Colonic mucosa (tissue), 4 donors: ENCODE measurements at places on chromosomes 4 and X. TPM values are rescaled to one million over a fixed set of nuclear protein-coding genes. Genes with fewer than 3 reads are reported as not detected.

DNA sequence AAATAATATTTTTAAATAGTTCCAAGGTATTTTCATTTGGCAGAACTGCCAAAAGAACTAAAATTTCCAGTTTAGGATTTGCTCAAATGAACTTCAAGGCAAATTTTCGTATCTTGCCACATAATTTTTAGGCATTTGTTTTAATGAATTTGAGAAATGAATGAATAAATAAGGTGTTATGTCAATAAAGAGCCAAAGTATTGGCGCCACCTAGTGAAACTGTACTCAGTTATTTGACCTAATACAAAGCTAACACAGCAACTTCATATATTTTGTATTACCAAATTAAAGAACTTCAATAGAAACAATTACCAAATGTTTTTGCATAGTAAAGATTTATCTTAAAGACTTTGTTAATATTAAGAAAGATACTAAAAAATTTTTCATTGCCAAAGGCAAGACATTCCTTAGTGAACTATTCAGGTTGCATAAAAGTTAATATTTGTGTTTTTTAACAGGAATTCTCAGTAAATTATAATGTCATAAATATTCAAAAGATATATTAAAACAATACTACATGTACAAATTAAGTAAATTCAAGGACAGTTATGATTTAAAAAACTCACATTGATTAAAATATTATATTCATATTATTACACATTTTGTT is 50.3 kb downstream of the STPG2 start:
- H3K27ac ChIP-seq: no peak overlapping the region
- no peaks in the 10 kb centered on the region for H3K27me3 ChIP-seq
- no peak for DNase-seq
- H3K4me3 ChIP-seq: no peak overlapping the region

- H3K4me1 ChIP-seq: no peaks in the 10 kb centered on the region
- no peak overlapping the region for H3K4me3 ChIP-seq
- no peak overlapping the region for H3K27ac ChIP-seq
- no peaks in the 10 kb centered on the region for H3K27me3 ChIP-seq
- no peaks in the 10 kb centered on the region for H3K36me3 ChIP-seq
These were observed 155.3 kb upstream of the GPC4 start for GRCh38 chrX:133570549-133570948.

Gene CLIC2
- 9.1 TPM for total RNA-seq

Gene SAGE1
- not detected for total RNA-seq

Gene MAMLD1
- 0.93 TPM for total RNA-seq

DNA sequence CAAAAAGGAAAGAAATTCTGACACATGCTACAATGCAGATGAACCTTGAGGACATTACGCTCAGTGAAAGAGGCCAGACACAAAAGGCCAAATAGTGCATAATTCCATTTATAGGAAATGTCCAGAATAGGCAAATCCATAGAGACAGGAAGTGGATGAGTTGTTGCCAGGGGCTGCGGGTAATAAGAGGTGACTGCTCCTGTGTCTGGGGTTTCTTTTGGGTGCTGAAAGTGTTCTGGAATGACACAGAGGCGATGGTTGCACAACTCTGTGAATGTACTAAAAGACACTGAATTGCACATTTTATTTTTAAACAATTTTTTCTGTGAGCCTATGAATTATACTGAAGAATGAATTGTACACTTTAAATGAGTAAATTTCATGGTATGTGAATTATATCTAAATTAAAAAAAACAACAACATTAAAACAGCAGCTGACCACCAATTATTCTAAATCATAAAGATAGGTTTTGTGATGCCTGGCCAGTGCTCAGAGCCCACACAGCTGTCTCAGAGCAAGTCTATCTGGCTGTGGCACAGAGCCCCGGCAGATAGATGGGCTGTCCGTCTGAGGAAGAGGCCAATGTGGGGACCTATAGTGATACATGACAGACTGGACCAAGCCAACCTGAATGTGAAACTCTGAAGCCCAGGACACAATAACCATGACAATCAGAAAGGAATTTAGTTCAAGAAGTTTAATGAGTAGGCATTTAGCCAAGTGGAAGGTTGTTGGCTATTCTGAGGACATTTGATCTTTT is 23.5 kb upstream of the IRAK1 start:
- no peaks in the 10 kb centered on the region for H3K36me3 ChIP-seq
- no peak overlapping the region for H3K4me3 ChIP-seq
- no peaks in the 10 kb centered on the region for H3K4me1 ChIP-seq
- H3K27ac ChIP-seq: no peak overlapping the region
- DNase-seq: no peak

Gene CXCL1
- total RNA-seq: 19.6 TPM

GRCh38 chrX:142036116-142036515 is 132.4 kb downstream of the MAGEC1 start:
- no peak overlapping the region for H3K27ac ChIP-seq
- H3K4me1 ChIP-seq: no peaks in the 10 kb centered on the region
- no peak overlapping the region for H3K4me3 ChIP-seq
- H3K36me3 ChIP-seq: no peaks in the 10 kb centered on the region
- H3K27me3 ChIP-seq: no peaks in the 10 kb centered on the region

DNA sequence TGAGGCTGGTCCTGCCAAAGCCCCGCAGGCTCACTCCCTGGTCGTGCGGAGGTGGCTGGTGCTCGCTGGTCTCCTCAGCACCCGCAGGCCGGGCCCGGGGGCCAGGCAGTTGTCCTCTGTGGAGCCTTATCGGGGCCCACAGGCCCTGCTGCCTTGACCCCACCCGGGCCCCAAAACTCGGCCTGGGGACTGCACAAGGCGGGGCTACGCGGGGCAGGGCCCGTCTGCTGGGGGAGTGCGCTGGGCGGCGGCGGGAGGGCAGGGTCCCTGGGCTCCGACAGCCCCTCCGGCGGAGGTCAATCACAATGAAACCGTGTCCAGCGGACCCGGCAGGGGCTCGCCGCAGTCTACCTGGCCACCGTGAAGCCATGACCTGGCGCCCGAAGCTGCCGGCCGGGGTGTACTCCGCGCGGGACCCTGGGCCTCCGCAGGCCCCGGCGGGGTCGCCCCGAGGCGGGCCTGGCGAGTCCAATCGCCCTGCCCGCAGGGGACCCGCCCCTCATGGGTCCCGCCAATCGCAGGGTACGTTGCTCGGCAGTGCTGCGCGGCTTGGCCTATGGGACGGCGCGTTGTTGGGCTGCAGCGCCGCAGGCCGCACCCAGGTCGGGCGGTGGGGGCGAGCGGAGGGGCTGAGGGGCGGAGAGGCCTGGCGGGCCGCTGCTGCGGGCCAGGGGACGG is at the start of gene ADD1:
ADD1 (plus strand) TSS at position 582 of the 678 bp plus-strand sequence. CDS start 32,072 bp downstream, outside the sequence.
- H3K27ac ChIP-seq: peak within 1 kb of the TSS; percentile 90
- peak within 1 kb of the TSS; percentile 88 for H3K4me3 ChIP-seq
- H3K36me3 ChIP-seq: no peaks in the 10 kb centered on the region
- H3K4me1 ChIP-seq: peaks cover 3% of the 10 kb centered on the region
- no peaks in the 10 kb centered on the region for H3K27me3 ChIP-seq

DNA sequence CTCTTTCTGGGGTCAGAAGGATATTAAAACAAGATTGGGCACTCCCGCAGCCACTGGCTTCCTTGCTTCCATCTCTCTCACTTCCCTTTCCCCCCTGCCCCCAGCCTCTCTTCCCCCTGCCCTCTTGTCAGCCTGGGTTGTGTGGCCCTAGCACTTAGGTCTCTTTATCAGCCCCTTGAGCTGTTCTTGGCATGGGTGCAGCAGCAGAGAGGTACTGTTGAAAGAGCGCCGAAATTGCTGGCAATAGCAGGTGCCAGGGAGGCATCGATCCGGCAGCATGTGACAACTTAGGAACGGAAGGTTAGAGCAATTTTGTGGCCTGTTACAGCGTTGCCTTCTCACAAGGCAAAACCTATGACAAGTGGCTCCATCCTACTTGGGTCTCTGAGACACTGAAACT is 333.1 kb upstream of the IGFBP7 start:
- H3K4me1 ChIP-seq: no peaks in the 10 kb centered on the region
- H3K27me3 ChIP-seq: no peaks in the 10 kb centered on the region
- no peak overlapping the region for H3K4me3 ChIP-seq
- H3K27ac ChIP-seq: no peak overlapping the region
- H3K36me3 ChIP-seq: no peaks in the 10 kb centered on the region

- H3K36me3 ChIP-seq: no peaks in the 10 kb centered on the region
- DNase-seq: no peak
- H3K4me1 ChIP-seq: no peaks in the 10 kb centered on the region
- no peak overlapping the region for H3K4me3 ChIP-seq
- no peaks in the 10 kb centered on the region for H3K27me3 ChIP-seq
These were observed 191.8 kb upstream of the PSAPL1 start for GRCh38 chr4:7626531-7626930.

DNA sequence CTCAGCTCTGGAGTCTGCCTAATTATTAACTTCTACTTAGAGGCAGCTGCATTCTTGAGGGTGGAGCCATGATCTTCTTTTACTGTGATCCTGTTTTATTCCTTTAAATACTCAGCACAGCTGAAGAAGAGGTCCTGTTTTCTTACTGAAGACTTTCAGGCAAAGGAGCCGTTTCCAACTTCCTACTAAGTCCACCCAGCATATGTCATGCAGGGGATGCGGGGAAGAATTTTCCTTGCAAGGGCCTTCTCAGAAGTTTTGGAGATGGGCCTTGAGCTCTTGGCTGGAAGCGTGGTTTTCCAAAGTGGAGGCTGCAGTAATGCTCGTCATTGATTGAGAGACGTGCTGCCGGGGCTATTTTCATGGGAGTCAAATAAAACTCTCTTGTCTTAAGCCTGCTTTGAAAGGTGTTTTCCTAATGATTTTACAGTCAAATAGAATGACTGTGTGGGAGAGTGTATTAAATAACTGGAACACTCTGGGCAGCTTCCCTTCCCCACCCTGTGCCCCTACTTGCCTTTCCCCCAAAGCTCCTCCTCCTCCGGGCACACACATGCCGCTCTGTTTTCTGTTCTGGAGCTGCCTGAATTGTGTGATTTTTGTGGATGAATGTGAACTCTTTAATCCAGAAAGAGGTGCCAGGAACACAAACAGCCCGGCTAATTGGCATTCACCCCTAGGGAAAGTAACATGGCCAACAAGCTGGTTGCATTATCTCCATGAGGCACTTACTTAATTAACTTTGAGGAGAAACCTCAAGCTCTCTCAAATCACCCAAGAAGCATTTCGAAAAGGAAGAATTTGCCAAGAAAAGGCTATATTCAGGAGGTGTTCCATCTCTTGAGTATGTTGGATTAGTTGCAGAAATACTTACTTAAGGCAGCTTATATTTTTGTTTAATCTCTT is 28.1 kb downstream of the FGF2 start:
- no peaks in the 10 kb centered on the region for H3K4me1 ChIP-seq
- H3K36me3 ChIP-seq: no peaks in the 10 kb centered on the region
- H3K4me3 ChIP-seq: no peak overlapping the region
- no peak for DNase-seq

Gene DCAF12L2
- total RNA-seq: 0.08 TPM

GRCh38 chr4:7805533-7806337 is 133.9 kb downstream of the AFAP1 start:
- H3K4me3 ChIP-seq: no peak overlapping the region
- no peak for DNase-seq
- peak overlapping the region; percentile 40 for H3K27ac ChIP-seq
- peaks cover 4% of the 10 kb centered on the region for H3K36me3 ChIP-seq
- no peaks in the 10 kb centered on the region for H3K27me3 ChIP-seq
- no peaks in the 10 kb centered on the region for H3K4me1 ChIP-seq

- no peak overlapping the region for H3K27ac ChIP-seq
- no peak overlapping the region for H3K4me3 ChIP-seq
These were observed 14.7 kb downstream of the APEX2 start for GRCh38 chrX:55014897-55015299.

GRCh38 chrX:69076088-69076487 is 89.2 kb downstream of the PJA1 start:
- DNase-seq: no peak
- no peaks in the 10 kb centered on the region for H3K27me3 ChIP-seq
- H3K36me3 ChIP-seq: no peaks in the 10 kb centered on the region

DNA sequence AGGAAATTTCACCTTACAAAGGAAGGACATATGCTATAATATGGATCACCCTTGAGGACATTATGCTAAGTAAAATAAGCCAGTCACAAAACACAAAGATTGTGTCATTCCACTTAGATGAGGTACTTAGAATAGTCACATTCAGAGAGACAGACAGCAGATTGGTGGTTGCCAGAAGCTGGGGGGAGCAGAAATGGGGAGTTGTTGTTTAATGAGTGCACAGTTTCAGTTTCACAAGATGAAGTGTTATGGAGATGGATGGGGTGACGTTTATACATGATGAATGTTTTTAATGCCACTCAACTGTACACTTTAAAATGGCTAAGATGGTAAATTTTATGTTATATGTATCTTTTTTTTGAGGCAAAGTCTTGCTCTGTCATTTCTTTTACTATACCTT is 14.8 kb upstream of the SPON2 start:
- H3K4me3 ChIP-seq: no peak overlapping the region
- DNase-seq: peak; percentile 25
- no peaks in the 10 kb centered on the region for H3K27me3 ChIP-seq
- no peak overlapping the region for H3K27ac ChIP-seq
- H3K4me1 ChIP-seq: peaks cover 6% of the 10 kb centered on the region

DNA sequence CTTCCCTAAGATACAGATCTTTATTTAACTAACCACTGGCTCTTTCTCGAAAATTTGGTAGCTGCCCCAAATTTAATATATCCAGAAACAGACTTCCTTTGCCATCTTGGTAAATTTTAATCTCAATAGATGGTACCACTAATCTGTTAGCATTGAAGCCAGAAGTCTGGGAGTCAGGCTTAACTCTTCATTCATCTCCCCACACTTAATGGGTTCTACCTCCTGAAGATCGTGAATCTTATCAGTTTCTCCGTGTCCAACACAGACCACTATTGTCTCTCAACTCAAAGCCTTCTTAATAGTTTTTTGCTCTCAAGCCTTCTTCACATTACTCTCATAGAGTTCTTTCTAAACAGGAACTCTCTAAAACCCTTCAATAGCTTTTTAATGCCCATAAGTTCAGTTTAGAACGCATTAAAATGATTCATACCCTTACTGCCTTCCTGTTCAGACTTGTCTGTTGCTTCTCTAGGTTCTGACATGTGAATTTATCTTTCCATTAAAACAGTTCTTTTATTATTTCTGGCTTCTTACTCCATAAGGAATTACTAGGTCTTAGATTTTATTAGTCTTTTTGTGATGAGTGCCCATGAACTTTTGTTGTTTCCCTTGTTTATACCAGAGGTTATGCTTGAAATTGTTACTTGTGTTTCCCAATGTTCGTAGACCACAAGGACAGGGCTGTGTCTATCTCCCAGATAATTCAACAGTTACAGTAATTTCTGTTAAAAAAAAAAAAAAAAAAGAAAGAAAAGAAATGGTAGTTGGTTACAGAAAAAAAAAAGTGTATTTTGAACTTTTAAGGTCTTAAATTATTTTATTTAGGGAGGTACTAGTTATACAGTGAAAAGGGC is 54.7 kb downstream of the SMARCAD1 start:
- no peaks in the 10 kb centered on the region for H3K27me3 ChIP-seq
- no peaks in the 10 kb centered on the region for H3K4me1 ChIP-seq
- no peaks in the 10 kb centered on the region for H3K36me3 ChIP-seq
- DNase-seq: no peak

Gene RGN
- 0.89 TPM for total RNA-seq

Gene BST1
- 12.4 TPM for total RNA-seq

DNA sequence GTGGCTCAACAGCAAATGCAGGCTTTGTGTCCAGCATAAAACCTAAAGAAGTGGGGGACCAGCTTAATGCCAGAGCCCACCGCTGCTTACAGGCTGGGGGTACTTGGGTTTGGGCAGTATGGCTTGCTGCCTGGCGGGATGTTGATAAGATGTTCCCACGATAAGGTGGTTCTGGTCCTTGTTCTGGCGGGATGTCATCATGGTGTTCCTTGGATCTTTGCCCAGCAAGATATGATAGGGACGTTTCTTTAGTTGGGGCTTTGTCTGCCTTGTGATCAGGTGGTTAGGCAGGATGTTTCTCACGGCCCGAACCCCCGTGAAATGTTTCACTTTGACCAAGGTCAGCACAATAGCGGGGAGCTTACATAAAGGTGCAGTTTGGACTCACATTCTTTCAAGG is 35.3 kb downstream of the PNPLA4 start:
- no peak for DNase-seq
- H3K36me3 ChIP-seq: no peaks in the 10 kb centered on the region
- no peak overlapping the region for H3K4me3 ChIP-seq
- no peaks in the 10 kb centered on the region for H3K4me1 ChIP-seq
- H3K27me3 ChIP-seq: no peaks in the 10 kb centered on the region
